ENCODE measurements at places on chromosomes 11 and 22.

- peak; percentile 99 for DNase-seq
These were observed at the start of gene CRYAB for GRCh38 chr11:111911563-111912401. Gene CRYAB, minus strand, starts transcription at chr11:111911770. Its CDS starts 46 bp downstream, at chr11:111911724.

- DNase-seq, result no peak
These were observed 34.1 kb downstream of the LINC01488 start for GRCh38 chr11:69515271-69516245.

- no peak for DNase-seq
These were observed 42.1 kb upstream of the GNB1L start for GRCh38 chr22:19896665-19897355.

DNA sequence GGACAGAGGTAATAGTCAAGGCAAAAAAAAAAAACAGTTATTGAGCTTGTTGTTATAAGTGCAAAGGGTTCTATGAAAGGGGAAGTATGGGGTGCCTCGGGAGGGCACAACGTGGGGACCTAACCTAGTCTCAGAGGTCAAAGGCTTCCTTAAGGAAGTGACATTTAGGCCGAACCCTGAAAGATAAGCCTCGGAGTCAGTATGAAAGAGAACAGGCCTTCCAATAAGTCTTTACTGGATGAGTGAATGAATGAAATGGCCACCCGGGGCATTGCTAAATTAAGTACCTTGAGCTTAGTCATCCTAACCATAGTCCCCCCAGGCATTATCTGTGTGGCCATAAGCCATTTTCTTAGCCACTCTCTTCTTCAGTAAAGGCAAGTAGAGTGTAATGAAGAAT lies 19.7 kb downstream of the FLI1 start:
- DNase-seq, result no peak

DNA sequence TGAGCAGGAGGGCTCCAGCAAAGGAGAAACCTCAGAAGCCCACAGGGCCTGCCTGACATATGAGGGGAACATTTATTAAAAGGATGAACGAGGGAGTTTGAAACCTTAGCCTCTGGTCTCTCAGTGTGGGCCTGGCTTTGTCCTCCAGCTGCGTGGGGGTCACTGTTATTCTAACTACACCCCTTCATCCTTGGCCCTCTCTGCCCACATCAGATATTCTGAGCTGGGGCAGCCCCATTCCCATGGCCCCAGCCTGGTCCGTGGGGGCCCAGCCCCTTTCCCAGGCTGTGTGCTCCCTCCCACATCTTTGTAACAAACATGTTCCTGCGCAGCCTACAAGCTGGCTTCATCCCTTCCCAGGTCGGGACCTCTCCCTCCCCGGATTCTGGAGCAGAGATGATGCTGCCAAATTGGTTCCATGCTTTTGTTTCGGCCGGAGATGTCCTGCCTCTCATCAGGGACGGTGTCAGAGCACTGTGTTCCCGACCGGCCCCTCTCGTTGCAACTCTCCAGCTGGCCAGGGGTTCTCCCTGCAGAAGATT lies 4.0 kb downstream of the FXYD6 start:
- no peak for DNase-seq

- DNase-seq, result no peak
These were observed 268.6 kb downstream of the TMEM135 start for GRCh38 chr11:87306262-87306851.

GRCh38 chr11:23679041-23679440 lies 817.8 kb upstream of the LUZP2 start:
- no peak for DNase-seq

DNA sequence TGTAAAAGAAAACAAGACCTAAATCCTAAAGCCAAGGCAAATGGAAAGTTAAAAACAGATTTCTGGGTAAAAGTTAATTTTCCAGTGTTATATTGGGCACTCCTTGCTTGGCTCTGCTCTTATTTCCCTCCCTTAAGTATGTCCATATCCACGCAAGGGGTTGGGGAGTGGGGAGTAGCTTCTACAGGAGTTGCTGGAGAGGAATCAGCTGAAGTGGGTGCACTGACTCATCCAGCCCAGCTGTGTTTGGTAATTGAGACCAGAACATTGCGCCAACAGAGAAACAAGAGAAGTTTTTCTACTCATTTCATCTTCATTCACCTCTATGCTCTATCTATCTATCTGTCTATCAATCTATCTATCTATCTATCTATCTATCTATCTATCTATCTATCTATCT lies 298.4 kb upstream of the PDGFD start:
- no peak for DNase-seq

- DNase-seq, result no peak
These were observed 5.3 kb downstream of the ADA2 start for GRCh38 chr22:17213976-17214375.

GRCh38 chr11:2280208-2280607 lies 9.8 kb upstream of the ASCL2 start:
- DNase-seq, result no peak

GRCh38 chr11:101914341-101914737 lies 471 bp upstream of the CEP126 start:
- DNase-seq, result no peak

GRCh38 chr22:24077416-24077815 lies 66.3 kb downstream of the CABIN1 start:
- DNase-seq, result no peak

DNA sequence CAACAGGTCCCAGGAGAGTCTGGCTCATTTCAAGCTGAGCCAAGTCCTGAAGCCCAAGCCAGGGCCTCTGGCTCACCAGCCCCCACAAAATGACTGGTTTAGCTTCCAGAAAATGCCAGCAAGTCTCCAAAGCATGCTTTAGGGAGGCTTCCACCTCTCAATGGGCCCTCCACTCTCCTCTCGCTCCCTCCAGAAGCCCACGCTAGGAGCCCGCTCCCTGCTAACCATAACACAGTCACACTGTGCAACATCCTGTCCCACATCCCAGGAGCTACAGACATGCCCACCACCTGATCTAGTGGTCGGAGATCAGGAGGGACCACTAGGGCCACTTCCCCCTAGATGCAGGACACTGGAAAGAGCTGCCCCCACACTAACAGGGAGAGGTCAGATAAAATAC lies 6.9 kb downstream of the SULT4A1 start:
- no peak for DNase-seq

DNA sequence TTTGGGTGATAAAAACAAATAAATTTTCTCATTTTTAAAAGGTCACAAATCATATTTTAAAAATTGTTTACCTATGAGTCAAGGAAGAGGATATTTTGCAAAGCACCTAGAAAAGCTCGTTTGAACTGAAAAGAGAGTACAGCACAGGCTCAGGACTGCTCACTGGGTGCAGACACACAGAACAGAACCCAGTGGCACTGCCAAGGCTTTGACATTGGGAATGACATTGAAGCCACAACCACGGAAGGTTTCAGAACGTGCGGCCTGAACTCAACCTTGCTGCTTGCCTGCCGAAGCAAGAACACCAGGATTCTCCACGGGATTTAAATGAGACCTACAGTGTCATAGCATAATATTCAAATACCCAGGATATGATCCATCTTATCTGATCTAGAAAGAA lies 597.1 kb upstream of the B3GAT1 start:
- DNase-seq, result no peak

DNA sequence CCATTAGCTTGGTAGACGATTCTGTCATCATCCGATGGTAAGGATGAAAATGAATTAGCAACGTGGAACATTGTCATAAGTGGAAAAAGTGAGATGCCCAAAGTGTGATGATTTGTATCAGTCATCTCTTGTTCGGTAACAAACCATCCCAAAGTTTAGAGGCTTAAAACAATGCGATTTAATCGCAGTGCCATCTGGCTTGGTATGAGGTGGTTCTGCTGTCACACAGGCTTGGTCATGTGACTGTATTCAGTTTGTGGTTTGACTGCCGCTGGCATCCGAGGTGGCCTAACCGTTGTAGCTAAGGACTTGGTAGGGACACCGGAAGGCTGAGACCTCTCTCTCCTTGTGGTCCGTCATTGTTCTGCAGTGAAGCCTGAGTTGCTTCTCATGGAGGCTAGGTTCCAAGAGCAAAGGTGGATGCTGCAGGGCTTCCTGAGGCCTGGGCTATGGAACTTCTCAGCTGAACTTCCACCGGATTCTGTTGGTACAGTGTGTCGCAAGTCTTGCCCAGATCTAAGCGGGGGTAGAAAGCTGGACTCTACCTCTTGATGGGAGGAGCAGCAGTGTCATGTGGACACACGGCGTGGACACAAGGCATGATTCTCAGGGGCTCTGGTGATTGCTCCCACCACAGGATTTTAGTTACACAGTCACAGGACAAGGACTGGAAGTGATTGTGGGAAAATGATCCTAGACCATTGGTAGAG lies 36.3 kb downstream of the BCR start:
- DNase-seq, result no peak

GRCh38 chr22:29375398-29376076 lies 12.8 kb downstream of the AP1B1 start:
- no peak for DNase-seq

DNA sequence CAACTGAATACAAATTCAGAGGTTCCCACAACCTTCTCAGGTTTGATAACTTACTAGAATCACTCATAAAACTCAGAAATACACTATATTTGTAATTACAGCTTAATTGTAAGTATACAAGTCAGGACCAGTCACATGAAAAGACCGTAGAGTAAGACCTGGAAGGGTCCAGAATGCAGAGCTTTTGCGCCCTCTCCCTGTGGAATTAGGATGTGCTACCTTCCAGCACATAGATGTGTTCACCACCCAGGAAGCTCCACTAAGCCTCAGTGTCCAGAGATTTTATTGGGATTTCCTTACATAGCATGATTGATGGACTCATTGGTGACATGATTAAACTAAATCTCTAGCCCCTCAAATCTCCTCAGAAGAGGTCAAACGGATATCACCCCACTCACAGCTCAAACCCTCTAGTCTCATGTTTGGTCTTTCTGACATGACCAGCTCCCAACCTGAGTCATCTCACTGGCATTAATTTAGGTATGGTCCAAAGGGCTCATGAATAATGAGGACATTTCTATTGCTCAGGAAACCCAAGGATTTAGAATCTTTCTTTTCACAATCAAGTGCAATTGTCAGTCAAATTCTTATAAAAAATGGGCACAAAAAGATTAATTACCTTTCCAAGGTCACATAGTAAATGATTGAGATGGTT lies 77.2 kb upstream of the UBASH3B start:
- DNase-seq, result no peak

DNA sequence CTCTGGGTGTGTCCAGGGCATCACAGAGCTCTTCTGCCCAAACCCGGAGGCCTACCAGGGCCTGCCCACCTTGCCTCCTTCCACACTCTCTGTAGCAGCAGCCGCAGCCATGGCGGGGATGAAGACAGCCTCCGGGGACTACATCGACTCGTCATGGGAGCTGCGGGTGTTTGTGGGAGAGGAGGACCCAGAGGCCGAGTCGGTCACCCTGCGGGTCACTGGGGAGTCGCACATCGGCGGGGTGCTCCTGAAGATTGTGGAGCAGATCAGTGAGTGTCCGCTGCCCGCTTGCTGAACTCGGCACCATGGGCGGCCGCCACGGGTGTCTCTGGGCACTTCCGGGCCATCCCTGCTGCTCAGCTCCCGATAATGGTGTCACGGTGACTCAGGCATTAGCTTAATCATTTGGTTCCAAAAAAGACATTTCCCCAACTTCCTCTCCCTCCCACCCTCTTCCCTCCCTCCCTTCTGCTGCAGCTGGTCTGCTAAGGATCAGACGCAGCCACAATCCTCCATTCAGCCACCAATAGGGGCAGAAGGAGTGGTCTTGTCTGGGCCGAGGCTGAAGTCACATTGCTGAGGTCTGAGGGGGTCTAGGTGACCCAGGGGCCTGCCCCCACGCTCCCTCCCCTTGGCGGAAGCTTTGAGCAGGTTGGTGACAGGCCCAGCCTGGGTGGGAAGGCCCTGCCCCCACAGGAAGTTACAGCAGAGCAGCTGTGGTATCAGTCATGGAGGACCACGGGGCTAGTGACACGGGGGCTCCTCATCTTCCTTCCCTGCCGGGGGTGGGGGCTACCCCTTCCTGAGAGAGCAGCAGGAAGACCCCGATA lies 950 bp downstream of the FERMT3 start:
- DNase-seq, result no peak

GRCh38 chr11:95499516-95500135 lies 268.6 kb upstream of the SESN3 start:
- no peak for DNase-seq

GRCh38 chr22:48868554-48868953 lies 959.1 kb downstream of the BRD1 start:
- no peak for DNase-seq

GRCh38 chr22:17106161-17106784 lies 14.9 kb downstream of the TMEM121B start:
- DNase-seq, result no peak

DNA sequence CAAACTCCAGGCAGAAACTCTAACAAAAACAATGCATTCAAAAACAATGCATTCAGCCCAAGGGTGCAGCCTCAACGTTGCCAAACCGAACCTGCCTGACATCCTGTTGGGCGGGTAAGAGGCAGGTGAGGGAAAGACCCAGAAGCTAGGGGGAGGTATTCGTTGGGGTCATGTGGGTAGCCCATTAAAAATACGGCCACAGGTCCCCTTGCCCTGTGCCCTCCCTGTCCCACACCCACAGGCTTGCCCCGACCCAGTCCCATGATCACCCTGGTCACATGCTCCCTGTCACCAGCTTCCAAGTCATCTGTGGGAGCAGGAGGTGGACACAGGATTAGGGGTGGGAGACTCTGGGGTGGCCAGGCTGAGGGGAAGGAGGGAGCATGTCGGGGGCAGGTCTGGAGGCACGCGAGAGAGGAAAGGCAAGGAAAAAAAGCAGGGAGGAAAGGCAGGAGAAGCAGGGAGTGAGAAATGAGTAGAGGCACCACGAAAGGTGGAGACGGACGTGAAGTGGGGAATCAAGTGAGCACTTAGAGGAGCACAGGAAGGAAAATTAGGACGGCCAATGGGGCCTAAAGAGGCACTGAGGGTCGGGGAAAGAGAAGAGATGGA lies 683 bp downstream of the PLA2G6 start:
- DNase-seq, result no peak

- no peak for DNase-seq
These were observed 1102.8 kb downstream of the BRD1 start for GRCh38 chr22:48724899-48725298.

DNA sequence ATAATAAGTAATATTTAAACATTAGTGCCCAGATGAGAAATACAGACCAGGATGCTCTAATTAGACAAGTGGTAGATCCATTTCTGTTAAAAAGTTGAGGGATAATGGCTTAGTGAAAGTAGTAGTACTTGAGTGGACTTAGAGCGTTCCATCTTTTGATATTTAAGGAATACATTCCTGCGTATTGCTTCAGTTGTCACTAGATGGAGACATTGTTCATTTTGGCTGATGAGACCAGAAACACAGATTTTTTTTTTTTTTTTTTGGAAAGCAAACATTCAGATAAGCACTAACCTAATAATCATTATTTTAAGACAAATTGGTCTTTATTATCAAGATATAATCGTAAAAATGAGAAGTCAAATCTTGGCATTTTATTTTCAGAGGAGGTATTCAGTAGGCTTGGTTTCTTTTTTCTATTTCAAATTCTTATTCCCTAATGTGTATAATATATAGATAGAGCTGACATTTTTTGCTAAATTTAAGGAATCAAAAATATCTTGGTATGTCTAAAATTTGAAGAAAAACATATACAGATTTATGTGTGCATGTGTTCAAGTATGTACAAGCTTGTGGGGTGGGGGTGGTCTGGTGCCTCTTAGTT lies 92.9 kb downstream of the DYNC2H1 start:
- DNase-seq, result no peak
